ENCODE measurements at places on chromosomes 16 and 17.

DNA sequence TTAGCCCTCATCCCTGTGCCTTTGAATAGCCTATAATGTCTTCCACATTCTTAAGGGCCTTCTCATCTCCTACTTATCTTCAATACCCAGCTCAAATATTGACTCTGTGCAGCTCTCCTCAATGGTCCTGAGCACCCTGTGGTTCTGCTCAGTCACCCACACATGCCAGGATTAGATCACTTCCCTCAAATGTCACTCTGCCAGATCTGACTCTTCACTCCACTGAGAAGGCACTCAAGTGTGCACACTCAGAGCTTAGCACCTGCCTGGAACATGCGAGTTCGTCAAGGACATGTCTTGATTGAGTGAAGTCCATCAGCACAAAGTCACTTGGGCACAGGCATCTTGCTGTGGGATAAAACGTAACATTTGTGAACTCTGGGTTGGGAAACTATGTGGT lies 404.8 kb downstream of the CDH13 start:
- no peak for DNase-seq

- no peak for DNase-seq
Observed at GRCh38 chr16:81629896-81630634, 149.0 kb upstream of the PLCG2 start.

GRCh38 chr17:57085448-57086068 lies 512 bp downstream of the AKAP1 start:
- DNase-seq, result no peak

- no peak for DNase-seq
Observed at GRCh38 chr17:74349120-74349519, 12.5 kb downstream of the BTBD17 start.

DNA sequence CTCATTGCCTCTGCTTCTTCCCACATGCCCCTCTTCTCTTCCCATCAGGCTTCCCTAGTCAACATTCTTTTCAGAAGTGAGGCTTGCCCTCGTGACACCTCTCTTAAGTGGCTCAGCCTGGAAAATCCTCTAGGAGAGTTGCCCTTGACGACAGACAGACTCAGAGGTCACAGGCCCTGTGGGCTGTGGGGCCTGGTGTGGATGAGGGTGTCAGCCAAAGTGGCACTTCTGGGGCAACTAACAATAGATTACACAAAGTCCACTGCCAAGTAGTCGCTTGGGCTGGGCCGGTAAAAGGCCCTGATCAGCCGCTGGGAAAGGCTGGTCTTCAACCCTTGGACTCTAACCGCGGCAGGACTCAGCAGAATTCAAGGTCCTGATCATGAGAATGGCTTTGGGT lies 33.7 kb upstream of the METTL16 start:
- no peak for DNase-seq

DNA sequence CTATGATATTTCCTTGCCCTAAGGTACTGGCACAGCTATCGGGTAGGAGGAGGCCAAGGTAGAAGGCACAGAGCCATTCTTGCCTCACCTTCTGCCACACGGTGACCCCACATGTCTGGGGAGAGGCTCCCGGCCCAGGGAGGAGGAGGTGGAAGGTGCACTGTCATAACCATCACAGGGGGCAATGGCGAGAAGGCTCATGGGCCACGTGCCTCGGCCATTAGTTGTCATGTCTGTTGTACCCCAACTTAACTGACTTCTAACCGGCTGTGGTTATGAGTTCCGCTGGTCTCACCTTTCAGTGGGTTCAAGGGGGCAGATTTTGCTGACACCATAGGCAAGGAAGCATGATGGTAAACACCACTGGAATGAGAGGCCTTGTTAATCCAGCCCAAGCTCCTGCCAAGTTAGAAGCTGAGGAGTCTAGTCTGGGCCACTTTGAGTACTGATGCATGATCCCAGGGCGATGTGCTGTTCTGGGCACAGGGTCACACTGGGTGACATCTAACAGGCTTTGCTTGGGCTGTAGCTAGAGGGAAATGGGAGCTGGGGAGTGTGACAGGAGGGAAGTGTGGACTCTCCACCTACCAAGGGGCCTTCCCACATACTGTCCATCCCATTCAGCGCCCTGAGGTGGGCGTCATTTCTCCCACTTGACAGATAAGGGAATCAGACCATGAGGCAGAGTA lies 39.6 kb downstream of the HLF start:
- no peak for DNase-seq

DNA sequence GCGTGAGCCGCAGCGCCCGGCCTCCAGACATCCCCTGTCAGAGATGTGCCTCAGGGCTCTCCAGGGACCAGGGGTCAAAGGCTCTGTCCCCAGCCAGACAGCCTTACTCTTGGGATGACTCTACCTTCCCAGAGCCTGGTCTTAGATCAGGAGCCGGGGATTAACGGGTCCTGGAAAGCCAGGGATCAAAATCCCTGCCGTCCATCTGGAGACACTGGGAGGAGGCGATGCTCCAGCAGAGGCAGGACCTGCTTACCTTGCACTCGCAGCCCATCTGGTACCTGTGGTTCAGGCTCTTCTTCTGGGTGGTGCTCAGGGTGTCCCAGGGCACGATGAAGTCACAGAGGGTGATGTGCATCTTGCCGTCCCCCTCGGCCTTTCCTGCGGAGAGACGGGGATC lies 16.7 kb upstream of the USP36 start:
- DNase-seq, result no peak

GRCh38 chr17:44320066-44320465 lies 4.6 kb downstream of the SLC25A39 start:
- no peak for DNase-seq

DNA sequence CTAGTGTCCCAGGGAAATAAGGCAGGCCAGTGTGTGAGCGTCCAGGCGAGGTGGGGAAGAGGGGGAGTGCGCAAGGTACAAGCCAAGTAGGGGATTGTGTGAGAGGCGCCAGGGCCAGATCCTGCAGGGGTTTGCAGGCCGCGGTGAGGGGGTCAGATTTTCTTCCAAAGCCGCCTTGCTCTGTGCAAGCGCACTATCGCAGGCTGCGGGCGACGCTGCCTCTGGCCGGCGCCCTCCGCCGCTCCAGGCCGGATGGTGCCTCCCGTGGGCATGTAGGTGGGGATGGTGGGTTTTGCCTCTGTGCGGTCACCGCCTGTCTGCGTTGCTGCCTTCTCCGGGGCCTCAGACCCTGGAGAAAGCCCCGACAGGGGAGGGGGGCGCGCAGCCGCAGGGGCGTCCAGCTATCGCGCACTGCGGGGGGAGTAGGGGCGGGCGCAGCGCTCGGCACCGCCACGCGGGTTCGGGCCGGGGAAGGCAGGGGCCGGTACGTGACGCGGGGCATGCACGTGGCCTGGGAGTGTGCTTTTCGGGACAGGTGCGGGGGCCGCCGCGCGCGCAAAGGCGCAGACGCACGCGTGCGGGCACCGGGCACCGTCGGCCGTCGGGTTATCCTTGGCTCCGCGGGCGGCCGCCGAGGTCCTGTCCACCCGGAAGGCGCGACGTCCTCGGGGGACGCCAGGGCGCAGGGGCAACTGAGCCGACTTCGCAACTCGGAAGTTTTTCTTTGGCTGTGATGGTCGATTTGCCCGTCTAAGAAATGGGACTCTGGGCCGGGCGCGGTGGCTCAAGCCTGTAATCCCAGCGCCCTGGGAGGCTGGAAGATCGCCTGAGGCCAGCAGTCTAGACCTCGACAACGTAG lies 1.1 kb upstream of the HAPSTR1 start:
- no peak for DNase-seq

GRCh38 chr16:19948186-19949104 lies 63.8 kb upstream of the GPRC5B start:
- no peak for DNase-seq

- DNase-seq, result no peak
Observed at GRCh38 chr17:34996422-34997285, 16.3 kb downstream of the LIG3 start.

- no peak for DNase-seq
Observed at GRCh38 chr17:76083536-76084182, 4.7 kb downstream of the ZACN start.

DNA sequence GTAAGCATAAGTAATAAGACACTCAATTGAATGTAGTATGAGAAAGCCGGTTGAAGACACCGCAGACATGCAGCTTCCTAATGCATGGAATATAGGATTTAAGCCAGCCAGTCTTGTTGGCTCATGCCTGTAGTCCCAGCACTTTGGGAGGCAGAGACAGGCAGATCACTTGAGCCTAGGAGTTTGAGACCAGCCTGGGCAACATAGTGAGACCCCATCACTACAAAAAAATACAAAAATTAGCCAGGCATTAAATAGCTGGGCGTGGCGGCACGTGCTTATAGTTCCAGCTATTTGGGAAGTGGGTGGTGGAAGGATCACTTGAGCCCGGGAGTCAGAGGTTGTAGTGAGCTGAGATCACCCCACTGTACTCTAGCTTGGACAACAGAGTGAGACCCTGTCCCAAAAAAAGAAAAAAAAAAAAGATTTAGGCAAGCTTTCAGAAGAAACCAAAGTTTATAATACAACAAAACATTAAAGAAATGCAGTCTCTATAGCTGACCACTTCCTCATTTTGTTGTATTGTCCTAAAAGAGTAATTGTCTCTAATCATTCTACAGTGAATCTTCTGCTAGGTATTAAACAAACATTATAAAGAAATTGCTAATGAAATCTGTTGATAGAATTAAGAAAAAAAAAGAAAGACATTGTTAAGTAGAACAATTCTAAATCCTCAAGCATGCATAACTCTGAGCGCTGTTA lies 68.6 kb upstream of the KIFC3 start:
- DNase-seq, result no peak

- DNase-seq, result no peak
Observed at GRCh38 chr17:81057079-81057730, 22.3 kb downstream of the BAIAP2 start.

DNA sequence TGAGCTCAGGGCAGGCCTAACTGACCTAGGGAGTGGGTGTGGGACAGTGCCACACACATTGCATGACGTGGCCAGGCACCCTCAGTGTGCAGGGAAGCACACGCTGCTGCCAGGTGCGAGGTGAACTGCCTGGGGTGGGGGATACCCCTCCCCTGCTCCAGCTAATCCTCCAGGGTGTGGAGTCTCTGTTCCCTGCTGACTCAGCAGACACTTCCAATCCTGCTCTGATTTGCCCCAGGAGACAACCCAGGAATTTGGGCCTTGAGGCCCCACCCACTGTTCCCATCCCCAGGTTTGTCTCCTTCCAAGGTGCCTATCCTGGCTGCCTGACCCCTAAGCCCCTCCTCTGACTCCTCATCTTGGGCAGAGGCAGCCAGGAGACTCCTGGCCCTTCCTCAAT lies 10.7 kb downstream of the DLX3 start:
- DNase-seq, result no peak

- no peak for DNase-seq
Observed at GRCh38 chr17:28199115-28199514, 119.9 kb upstream of the TMEM97 start.

GRCh38 chr16:56228476-56228875 lies 37.2 kb downstream of the GNAO1 start:
- DNase-seq, result no peak

DNA sequence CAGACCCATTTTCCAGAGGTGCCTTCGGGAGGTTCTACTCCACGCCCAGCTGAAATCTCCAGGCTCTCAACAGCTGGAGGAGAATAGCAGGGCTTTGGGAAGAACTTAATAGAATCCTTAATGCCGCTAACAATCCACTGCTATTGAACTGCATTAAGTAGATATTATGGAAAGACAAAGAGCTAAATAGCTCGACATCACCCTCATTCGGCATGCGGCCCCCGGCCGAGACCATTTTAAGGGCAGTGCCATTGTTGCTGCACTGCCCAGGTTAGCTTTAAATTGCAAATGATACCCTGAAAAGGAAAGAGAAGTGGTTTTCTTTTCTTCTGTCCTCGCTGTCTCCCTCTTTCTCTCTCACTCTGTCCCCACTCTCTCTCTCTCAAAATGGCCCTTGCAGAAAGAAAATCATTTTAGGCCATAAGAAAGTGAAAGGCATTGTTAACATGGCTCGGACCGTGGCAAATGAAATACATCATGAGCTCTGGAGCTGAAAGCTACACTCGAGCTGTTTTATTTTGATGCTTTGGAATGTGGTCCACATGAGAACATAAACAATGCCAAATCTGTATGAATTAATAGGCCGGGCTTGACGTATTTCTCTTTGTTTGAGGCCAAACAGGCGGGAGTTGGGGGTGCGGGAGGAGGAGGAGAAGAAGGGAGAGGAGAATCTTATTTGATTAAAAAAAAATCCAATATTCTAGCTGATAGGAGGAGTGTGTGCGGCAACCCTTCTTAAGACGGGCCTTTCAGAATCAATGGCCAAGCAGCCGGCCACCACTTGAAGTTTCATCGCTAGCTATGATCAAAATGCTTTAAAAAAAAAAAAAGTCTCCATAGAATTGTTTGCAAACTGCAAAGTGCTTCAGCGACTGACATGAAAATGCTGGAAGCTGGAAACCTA lies 298.8 kb upstream of the IRX3 start:
- no peak for DNase-seq

DNA sequence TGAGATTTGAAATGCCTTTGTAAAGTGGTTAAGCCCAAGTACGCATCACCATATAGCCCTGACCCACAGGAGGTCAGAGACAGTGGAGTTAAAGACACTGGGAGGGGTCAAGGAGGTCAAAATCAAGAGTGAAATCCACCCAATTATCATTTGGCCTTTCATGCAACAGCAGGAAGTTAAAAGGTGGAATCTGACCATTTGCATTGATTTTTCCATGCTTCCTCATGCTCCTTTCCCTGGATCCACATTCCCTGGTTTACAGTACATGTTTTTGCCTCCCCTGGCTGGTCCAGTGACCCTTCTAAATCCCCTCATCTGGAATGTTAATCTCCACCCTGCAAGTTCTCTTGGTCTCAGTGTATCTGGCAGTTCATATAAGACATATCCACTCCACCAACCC lies 36.6 kb upstream of the TOM1L1 start:
- DNase-seq, result no peak

GRCh38 chr16:54923055-54923473 lies 7.6 kb upstream of the IRX5 start:
- DNase-seq, result no peak

DNA sequence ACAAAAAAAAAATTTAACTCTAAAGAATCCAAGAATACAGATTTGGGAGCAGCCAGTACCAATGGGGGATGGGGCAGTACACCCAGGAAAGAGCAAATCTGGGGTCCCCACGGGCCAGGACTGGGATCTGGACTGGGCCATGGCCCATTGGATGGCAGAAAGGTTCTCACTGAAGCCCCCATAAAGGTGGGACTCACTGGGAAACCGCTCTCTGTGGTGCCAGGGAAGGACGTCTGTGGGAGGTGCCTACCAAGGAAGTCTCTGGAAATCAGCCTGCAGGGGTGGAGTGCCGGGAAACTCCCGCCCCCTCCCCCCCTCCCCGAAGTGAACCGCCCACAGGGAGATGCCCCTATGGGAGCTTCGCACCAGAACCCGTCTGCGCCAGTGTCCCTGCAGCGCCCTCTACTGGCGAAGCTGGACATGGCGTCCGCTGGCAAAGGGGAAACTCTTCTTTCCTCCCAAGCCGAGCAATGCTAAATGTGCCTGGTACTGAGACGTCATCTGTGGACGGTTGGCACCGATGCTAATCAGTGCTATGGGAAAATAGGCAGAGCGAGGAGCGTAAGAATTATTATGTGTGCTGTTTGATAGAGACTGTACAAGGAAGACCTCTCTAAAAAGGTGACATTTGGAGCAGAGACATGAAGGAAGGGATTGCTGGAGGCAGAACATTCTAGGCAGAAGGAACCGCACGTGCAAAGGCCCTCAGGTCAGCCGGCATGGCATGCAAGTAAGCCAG lies 671.1 kb downstream of the WWOX start:
- DNase-seq, result no peak

GRCh38 chr16:82340531-82340930 lies 170.5 kb upstream of the MPHOSPH6 start:
- no peak for DNase-seq

- DNase-seq, result no peak
Observed at GRCh38 chr17:82897514-82898249, 57.9 kb upstream of the ZNF750 start.
